T-helper 1 cell (primary cell): ENCODE measurements at places on chromosomes 2 and 18.

- no peak for DNase-seq
Observed at GRCh38 chr18:49851624-49852023, 38.3 kb upstream of the ACAA2 start.

GRCh38 chr2:216688731-216689340, 6.5 kb downstream of the IGFBP5 start:
- no peak for DNase-seq

- no peak for DNase-seq
Observed at GRCh38 chr18:69102959-69103358, 297.7 kb upstream of the DOK6 start.

GRCh38 chr18:74351354-74351753, 35.7 kb downstream of the C18orf63 start:
- no peak for DNase-seq

- DNase-seq: no peak
Observed at GRCh38 chr18:74382481-74383017, 66.9 kb downstream of the C18orf63 start.

DNA sequence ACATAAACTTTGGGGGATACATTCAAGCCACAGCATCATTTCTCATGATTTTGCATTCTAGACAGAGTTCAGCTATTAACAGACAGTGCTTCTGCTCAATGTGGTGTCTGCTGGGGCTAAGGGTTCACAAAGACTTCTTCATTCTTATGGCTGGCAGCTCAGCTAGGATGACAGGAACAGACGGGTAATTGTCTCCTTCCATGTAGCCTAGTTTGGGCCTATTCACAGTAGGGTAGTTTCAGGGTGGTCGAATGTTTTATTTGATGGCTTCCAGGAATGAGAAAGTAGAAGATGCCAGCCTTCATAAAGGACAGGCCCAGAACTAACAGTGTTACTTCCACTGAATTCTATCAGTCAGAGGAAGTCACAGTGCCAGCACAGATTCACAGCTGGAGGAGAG, 26.0 kb upstream of the BCL2L11 start:
- DNase-seq: no peak

DNA sequence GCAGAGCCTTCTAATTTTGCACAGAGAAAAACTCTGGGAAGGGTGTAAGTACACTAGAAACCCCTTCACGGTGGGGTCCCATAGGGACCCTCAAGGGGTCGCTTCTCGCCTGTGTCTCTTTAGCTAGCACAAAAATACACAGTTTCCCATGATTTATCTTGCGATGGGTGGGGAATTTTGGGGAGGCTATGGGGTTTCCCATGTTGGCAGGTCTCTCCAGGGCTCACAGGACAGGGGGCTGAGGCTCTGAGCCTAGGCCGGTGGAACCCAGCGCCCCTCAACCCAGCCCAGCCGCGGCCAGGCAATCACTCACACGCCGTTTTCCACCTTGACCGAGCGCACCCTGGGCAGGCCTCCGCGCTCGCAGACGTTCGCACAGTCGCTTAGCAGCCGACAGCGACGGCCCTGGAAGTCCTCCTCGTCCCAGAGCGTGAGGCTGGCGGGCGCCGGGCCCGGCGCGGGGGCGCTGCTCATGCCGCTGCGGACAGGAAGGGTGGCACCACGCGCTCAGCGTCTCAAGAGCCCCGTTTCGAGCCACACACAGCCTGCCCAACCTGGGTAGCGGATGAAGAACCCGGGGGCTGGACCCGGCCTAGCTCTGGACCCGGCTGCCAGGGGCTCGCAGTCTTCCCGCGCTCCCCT, 398 bp downstream of the CRYBA2 start:
- no peak for DNase-seq

- no peak for DNase-seq
Observed at GRCh38 chr18:62986490-62986889, 271.1 kb downstream of the PHLPP1 start.

DNA sequence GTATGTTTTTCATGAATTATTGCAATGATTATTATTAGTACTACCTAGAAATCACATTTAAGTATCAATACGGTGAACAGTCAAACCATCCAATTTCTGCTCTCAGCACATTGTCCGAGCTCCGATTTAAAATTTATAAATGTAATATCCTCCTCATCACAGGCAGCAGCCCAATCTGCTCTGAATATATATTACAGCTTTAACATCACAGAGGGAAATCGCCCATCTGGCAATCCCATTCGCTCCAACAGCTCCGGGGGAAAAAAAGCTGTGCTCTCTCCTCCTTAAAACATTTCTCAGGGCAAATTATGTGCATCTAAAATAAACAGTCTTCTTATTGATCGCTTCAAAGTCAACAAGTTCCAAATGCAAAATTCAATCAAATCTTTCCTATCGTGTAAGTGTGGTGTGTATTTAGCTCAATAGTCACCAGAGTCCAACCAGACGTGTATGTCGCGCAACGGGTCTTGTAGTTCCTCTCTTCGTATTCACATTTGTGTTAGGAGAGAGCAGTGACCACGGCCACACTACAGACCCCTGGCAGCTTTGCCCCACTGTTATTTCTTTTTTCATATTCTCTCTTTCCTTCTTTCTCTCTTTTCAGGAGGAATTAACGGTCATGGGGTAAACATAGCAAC, 2.4 kb downstream of the FIGN start:
- DNase-seq: no peak

- no peak for DNase-seq
Observed at GRCh38 chr2:215171151-215171550, 32.7 kb upstream of the ABCA12 start.

GRCh38 chr2:212484563-212485080, 54.0 kb downstream of the ERBB4 start:
- DNase-seq: no peak

- no peak for DNase-seq
Observed at GRCh38 chr18:27656167-27656778, 471.2 kb upstream of the CHST9 start.

DNA sequence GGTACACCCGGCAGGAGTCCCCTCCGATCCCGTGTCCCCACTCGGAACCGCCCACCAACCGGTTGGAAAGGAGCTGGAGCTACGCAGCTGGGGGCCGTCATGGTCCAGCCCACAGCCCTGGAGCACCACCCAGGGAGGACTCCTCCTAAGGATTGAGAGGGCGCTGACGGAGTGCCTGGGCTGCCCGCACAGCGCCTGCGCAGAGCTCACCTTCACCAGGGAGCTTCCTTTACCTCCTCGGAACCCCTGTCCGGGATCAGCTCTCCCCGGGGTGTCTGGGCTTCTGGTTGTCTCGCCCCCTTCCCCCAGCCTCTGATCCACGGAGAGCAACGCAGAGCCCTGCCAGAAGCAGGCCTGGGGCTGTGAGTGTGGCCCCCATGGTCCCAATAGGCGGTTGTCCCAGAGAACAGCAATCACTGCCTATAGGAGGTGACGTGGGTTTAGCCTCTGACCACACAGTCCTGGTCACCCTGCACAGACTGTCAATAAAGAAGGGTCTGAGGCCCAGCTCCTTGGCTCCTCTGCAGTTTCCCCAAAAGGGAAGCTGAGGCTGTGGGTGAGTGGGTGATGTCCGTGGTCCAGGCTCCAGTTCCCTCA, 14.6 kb downstream of the ALPG start:
- DNase-seq: no peak

GRCh38 chr2:224990710-224991109, 51.6 kb downstream of the DOCK10 start:
- DNase-seq: no peak

GRCh38 chr2:44135771-44136170, 32.9 kb upstream of the PPM1B start:
- no peak for DNase-seq

- no peak for DNase-seq
Observed at GRCh38 chr2:96856776-96857666, 795 bp downstream of the ANKRD39 start.

GRCh38 chr2:60414495-60415138, 138.8 kb downstream of the BCL11A start:
- no peak for DNase-seq

- peak; percentile 52 for DNase-seq
Observed at GRCh38 chr2:239380831-239381708, 19.8 kb downstream of the HDAC4 start.

DNA sequence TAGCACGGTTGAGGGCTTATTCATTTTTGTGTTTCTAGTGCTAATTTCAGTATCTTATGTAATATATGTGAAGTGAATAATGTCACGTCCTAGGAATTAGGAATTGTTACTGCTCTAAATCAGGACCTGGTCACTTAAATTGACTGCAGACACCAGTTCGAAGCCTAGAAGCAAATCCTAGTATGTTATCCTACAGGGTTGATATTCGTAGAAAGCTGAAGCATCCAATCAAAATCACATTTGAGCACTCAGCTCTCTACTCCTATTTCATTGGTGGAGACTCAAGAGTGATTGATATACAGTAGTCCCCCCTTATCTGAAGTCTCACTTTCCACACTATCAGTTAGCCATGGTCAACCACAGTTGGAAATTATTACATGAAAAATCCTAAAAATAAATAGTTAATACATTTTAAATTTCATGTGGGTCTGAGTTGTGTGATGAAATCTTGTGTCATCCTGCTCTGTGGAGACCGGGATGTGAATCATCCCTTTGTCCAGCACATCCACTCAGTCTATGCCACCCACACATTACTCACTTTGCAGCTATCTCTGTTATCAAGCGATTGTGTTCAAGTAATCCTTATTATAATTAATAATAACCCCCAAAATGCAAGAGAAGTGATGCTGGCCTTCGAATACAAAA, 35.2 kb upstream of the SCN9A start:
- no peak for DNase-seq

GRCh38 chr2:151840216-151841046, 12.2 kb upstream of the ARL5A start:
- DNase-seq: no peak

DNA sequence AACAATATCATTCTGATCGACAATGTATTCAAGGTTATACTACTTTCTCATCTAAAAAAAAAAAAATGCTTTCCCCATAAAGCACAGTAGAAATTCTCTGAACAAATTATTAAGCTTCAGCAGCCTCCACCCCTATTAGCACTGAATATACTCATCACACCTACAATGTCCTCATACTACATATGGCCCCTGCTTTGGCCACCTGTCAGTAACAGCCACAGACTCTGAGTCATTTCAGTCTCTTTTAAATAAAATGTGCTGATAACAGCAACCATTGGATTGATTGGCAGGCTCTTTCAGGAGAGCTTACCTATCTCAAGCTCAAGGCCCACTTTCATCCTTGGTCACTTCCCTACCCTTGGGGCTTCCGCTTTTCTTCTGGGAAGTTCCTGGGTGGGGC, 236.7 kb downstream of the TMX3 start:
- no peak for DNase-seq

GRCh38 chr2:153935511-153935910, 63.8 kb downstream of the GALNT13 start:
- DNase-seq: no peak

GRCh38 chr2:150939087-150939486, 322.6 kb downstream of the RBM43 start:
- no peak for DNase-seq

DNA sequence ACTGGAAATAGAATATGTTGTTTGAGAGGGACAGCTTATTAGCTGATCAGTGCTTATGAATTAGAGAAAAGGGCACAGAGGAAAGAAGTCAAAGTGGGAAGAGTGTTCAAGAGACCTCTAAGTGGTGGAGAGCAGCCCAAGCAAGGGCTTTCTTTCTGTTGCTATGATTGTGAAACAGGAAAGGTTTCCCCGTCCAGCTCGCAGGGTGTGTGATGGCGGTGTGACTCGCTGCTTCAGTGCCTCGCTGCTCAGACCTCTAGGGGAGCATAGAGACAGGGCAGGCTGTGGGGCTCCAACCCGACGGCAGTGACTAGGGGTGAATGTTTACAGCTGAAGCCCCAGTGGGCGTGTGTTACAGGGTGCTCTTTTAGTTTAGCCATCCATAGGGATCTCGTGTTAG, 166.5 kb upstream of the COPS8 start:
- no peak for DNase-seq

GRCh38 chr2:107529146-107529545, 297.5 kb upstream of the RGPD4 start:
- no peak for DNase-seq

DNA sequence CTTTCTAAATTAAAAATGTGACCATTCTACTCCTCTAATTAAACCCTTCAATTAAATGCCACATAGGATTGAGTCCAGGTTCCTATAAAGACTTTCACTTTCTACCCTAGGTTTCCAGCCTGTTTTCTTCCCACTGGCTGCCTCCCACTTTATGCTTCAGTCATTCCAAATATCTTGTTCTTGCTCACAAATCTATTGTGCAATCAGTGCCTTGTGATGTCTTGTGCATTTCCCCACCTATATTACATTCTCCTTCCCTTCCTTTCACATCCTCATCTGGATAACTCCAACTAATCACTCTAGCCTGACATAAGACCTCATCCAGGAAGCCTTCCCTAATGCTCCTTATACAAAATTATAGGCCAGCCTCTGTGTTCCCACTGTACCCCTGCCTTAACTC, 281.7 kb upstream of the LRATD1 start:
- no peak for DNase-seq

- no peak for DNase-seq
Observed at GRCh38 chr2:221641181-221641871, 69.2 kb upstream of the EPHA4 start.

DNA sequence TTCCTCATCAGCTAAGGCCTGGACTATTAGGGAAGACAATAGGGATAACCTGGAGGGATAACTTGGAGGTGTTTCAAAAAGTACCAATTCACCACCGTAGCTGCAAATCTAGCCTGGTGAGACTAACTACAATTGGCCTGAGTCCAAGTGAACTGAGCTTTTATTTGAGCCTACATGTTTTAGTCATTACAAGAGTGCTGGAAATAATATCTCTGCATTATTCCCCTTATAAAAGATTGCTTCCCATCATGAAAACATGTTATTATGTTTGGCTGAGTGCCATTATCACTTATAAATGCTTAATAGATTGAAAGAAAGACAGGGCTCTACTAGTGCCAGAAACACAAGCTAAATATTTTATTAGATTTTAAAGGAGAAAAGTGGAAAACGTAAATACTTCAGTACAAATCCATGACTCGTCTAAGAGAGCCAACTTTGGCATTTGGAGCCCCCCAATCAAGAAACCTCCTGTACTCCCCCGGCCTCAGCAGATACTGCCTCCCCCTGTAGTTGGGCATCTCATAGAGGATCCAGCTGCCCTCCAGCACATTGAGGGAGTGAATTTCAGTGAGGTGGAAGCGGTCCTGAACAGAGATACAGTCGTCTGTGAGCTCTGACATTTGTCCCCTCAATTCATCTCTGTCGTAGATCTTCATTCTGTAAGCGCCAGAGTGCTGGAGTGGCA, 3.6 kb downstream of the CRYGB start:
- DNase-seq: no peak

- DNase-seq: no peak
Observed at GRCh38 chr18:54129448-54130067, 94.9 kb downstream of the MBD2 start.
